ENCODE measurements at places on chromosomes 16 and 17. TPM values are rescaled to one million over a fixed set of nuclear protein-coding genes. Genes with fewer than 3 reads are reported as not detected.

- no peak for DNase-seq
Measured at GRCh38 chr16:80791411-80791810, 13.0 kb downstream of the CDYL2 start.

DNA sequence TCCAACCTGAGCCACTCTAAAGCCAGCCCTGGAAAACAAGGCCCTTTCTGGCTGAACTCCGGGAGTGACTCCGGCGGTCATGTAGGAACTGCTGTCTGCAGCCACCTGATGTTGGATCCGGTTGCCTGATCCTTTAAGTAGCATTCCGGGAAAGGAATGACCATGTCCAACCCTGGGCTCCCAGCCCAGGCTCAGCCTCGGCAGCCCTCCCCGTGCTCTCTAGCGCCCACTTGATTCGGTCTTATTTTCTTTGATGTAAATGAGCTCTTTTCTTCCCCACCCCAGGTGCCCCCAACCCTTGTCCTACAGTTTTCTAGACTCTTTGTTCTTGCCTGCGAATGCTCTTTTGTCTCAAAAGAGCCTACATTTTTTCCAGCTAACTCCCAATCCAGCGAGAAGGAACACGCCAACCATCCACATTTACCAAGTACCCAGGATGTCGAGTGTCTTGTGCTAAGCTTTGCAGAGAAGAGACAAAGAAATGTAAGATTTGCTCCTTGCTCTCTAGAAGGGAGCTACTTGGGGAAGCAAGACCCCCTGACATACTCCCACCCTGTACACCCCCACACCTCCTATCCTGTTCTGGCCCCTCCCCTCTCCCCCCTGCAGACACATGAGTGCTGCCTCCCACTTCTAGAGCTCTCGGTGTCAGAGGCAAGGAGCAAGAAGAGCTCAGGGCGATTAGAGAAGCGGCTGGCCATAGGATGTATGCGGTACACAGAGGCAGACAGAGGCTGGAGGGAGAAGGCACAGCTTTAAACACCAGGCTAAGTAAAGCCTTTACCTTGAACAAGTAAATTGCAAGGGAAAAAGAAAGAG lies 53.8 kb downstream of the COG7 start:
- DNase-seq: peak; percentile 93

GRCh38 chr16:47777220-47777619 lies 316.1 kb downstream of the PHKB start:
- no peak for DNase-seq

The HOXB13 gene
- polyA plus RNA-seq: not detected

GRCh38 chr16:17561056-17561455 lies 90.3 kb upstream of the XYLT1 start:
- no peak for DNase-seq

GRCh38 chr16:67170168-67170948 lies at the start of gene NOL3:
NOL3 (plus strand) TSS chr16:67170538.
- DNase-seq: peak; percentile 72

DNA sequence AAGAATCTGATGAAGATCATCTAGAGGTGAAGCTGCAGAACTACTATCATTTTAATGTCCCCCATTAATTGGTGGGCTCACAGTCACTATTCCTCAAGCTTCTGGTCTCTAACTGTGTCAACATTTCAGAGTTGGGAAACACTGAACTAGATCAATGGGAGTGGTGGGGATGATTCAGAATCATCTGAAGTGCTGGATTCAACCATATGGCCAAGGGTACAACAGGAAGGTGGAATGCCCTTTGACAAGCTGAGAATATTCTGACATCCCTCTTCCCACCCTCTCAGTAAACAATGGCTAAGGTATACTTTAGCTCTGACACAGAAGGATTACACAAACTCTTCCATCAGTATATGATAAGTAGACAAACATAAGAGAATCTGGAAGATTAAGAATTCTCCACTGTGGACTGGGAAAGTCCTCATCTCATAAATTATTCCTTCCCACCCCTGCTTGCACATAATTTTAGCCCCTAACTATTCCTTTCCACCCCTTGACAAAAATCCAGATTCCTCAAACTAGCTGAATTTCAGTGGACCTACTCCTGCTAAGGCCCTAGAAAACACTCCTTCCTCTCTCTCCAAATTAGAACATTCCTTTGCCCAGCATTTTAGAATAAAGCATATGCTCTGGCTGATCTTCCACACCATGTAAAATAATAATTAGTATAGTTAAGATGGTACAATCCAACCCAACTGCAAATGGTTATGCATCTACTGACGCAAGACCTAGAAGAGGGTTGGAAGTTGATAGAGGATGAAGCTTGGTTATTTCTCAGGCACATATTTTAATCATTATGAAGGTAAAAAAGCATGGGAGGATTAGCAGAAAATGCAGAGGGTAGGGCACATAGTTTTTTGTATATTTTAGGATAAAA lies 16.3 kb upstream of the RFFL start:
- no peak for DNase-seq

The AIPL1 gene
- polyA plus RNA-seq: not detected

- no peak for DNase-seq
Measured at GRCh38 chr16:74654536-74655050, 12.1 kb downstream of the RFWD3 start.

Measured in muscle of leg (tissue), 16 donors.